KG1 (cell line): ENCODE measurements at places on chromosomes 2 and 18.

DNA sequence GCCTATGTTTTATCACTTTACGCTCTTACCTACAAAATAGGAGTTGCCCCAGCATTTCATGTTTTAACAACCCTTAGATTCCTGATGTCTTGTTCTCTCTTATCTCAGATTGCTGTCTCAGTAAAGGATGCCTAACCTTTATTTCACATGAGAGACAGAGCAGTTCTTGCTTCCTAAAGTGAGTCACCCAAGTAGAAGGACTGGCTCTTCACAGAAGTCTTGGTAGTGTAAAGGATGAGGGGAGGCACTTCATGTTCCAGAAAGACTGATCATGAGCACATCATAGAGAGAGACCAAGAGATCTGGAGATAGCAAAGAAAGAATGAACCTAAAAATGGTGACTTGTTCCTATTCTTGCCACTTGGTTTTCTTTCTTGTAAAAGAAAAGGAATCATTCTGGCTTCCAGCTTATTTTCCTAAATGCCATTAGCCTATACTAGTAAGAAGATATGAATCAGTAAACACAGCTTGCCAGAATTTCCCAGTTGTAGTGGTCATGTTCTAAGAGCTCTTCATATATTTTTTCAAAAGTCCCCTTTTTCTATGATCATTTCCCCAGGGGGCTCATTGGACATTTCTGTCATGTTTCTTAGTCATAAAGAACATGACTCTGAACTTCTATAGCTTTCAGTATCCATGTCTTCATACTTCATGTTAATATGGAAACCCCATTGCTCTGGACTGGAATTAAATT is 54.9 kb downstream of the MAPRE2 start:
- no peak for DNase-seq

DNA sequence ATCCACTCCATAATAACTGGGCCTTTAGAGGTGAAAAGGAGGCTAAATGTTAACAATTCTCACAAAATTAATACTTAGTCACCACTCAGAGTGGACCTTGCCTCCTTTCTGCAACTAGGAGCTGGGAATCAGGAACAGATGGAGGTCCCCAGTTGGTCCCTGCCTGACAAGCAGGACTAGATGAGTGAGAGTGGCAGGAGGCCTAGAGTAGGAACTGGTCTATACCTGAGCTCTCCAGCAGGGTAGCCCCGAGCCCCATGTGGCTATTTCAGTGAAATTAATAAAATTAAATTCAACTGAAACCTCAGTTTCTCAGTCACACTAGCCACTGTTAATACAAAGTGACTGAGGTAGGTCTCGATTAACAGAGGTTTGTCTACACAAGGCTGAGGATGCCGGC is 150.5 kb downstream of the MYO5B start:
- DNase-seq: no peak

GRCh38 chr18:54931152-54931551 is 28.1 kb downstream of the CCDC68 start:
- no peak for DNase-seq

GRCh38 chr2:102418421-102418961 is 4.5 kb upstream of the IL18RAP start:
- peak; percentile 83 for DNase-seq

GRCh38 chr2:237686659-237687136 is 59.3 kb downstream of the LRRFIP1 start:
- DNase-seq: no peak

DNA sequence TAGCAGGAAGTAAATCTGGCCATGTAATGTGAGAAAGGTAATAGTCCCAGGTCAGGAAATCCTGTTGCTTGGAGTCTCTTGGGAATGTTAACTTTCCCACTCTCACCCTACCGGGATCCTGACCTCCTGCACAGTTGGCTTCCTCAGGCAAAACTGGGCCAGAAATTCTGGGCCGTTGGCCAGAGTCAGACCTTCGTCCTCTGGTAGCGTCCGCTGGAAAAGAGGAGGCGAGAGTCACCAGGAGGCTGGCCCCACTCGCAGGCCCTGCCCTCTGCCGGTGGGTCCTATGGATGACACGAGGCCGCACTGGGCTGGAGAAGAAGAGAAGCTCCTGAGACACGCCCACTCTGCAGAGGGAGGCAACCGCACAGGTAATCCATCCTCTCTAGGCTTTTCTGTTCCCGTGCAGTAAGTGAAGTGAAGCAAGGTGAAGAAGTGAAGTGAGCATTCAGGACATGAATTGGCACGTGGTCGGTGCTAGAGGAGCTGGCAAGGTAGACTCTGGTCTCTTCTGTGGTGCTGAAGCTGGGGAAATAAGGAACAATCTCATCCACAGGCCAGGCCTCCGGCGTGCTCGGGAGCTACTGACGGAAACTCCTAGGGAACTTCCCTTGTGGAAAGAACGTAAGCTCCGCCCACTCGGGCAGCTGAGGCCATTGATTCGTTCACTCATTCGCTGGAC is 182.7 kb upstream of the GLI2 start:
- DNase-seq: no peak

GRCh38 chr2:206968134-206969086 is 29.1 kb downstream of the CPO start:
- DNase-seq: no peak

GRCh38 chr2:168916331-168916675 is 15.2 kb downstream of the G6PC2 start:
- no peak for DNase-seq

DNA sequence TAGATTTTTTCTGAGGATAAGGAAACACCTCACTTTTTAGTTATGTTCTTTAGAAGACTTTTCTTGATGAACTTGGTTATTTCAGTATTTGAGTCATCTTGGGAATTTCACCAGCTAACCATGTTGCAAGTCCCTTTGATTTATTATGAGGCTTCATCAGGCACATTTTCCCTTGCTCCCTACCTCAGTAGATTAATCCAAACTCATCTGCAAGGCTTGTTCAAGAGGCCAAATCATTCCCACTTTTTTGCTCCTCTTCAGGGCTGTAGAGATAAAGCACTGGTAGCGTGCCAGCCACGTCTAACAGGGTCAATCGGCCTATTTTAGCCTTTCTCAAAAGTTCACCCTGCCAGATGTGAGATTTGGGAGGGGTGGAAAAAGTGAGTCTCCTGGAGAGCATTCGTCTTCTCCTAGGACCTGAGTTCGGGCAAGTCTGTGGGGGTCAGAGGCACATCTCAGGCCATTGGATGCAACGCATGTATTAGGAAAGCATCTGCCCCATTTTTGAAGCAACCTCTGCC is 120.3 kb downstream of the RDH14 start:
- DNase-seq: no peak

GRCh38 chr2:128304715-128305554 is 13.7 kb downstream of the HS6ST1 start:
- no peak for DNase-seq

DNA sequence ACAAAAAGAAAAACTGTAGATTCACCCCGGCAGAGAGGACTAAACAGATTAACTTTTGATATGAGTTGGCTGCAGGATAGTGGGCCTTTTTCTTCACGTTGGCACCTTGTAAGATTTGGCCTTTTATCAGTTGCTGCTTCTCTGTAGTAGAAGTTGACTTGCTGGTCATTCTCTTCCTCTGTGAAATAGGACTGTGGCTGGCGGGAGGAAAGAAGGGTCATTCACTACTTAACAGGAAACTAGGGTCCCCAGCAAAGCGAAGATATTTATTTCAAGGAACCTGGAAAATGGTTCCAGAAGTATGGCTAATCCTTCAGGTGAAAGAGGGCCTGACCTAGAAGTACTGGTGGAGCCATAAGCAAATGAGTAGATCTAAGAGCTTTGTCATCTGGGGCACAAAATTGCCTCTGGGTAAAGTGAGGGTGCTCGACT is 383 bp upstream of the ATP5MC3 start:
- no peak for DNase-seq

GRCh38 chr2:203745267-203745666 is 38.8 kb downstream of the CD28 start:
- DNase-seq: no peak

GRCh38 chr18:45488645-45489044 is 126.6 kb upstream of the SLC14A2 start:
- DNase-seq: no peak

DNA sequence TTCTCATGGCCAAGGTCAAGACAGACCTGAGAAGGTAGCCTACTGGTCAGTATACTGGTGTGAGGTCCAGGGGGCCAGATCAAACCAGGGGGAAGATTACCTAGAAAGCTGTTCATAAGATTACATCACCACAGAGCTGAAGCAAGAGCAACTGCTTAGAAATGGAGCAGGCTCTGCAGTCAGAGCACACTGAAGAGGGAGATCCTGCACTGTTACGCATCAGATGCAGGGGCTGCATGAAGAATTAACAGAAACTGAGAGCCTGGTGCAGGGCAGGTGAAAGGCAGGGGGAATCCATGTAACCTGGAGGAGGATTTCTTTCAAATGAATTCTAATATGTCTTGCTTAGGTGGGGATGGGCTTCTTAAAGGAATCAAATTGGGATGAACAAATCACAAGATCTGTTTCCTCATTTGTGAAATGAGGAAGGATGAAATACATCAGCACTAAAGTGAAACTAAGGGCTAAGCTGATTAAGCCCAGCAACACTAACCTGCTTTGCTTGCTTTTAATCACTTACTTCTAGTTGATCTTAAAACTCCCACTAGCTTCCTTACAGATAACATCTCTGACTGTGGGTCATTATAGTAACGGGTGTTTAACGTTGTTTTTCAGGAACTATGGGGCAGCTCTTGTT is 74.3 kb upstream of the ADAM23 start:
- peak; percentile 13 for DNase-seq

DNA sequence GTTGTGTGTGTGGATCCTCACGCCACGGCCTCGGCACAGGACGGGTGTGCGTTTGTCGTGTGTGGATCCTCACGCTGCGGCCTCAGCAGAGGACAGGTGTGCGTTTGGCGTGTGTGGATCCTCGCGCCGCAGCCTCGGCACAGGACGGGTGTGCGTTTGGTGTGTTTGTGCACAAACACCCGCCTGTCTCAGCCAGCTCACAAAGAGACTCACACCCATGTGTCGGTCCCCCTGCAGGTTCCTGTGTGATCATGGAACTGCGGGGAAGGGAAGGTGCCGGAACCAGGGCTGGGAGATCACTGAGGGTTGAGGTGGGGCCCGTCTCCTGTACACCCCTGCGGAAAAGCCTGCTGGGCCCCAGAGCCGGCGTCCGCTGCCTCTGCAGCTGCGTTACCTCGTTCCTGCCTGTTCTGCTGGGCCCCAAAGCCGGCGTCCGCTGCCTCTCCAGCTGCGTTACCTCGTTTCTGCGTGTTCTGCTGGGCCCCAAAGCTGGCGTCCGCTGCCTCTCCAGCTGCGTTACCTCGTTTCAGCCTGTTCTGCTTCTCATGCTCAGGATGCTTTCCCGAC is 53.6 kb downstream of the CTDP1 start:
- no peak for DNase-seq

GRCh38 chr2:39394516-39394961 is 42.5 kb downstream of the MAP4K3 start:
- no peak for DNase-seq

GRCh38 chr18:7950380-7951136 is 383.4 kb downstream of the PTPRM start:
- no peak for DNase-seq

GRCh38 chr2:32993005-32993539 is 46.3 kb downstream of the LTBP1 start:
- no peak for DNase-seq

GRCh38 chr2:232721882-232722281 is 24.8 kb downstream of the GIGYF2 start:
- peak; percentile 14 for DNase-seq

GRCh38 chr18:24108641-24109040 is 30.2 kb upstream of the CABYR start:
- DNase-seq: no peak

DNA sequence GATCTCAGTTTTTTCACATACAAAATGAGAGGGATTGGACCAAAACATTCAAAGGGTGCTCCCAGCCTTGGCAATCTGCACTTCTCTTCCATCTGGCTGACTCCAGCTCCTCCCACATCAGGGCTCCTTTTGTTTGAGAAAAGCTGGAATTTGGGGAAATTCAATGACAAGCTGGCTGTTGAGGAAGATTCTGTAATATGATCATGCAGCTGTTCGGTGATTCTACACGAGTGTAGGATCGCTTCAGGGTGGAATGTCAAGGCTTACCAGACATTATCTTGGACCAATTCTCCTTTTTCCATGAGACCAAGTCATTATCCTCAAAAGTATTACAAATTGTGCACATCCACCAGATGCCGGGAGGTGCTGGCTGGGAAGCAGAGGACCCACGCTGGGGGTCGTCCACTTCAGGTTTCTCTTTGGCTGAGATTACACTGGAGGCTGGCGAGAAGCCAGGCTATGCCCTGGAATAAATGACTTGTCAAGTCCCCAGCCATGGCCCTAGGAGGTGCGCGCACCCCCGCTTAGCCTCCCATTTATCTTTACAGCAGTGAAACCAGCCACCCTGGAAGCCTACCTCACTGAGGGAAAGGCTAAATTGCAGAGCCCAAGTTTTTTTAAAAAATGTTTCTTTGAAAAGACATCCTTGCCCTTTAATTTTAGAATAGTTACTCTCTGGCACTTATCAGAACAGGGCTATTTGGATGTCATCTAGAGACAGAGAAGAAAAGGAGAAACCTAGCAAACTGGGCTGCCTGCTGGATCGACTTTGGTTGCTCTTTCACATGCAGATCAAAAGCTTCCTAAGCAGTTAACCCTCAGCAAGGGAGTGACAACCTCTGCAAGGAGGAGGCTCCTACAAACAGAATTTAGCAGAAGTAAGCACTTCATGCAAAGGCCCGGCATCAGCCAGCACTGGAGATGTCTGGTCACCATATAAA is 42.5 kb upstream of the LCLAT1 start:
- no peak for DNase-seq

- DNase-seq: no peak
Observed at GRCh38 chr18:80004600-80005342, 16.4 kb upstream of the TXNL4A start.

DNA sequence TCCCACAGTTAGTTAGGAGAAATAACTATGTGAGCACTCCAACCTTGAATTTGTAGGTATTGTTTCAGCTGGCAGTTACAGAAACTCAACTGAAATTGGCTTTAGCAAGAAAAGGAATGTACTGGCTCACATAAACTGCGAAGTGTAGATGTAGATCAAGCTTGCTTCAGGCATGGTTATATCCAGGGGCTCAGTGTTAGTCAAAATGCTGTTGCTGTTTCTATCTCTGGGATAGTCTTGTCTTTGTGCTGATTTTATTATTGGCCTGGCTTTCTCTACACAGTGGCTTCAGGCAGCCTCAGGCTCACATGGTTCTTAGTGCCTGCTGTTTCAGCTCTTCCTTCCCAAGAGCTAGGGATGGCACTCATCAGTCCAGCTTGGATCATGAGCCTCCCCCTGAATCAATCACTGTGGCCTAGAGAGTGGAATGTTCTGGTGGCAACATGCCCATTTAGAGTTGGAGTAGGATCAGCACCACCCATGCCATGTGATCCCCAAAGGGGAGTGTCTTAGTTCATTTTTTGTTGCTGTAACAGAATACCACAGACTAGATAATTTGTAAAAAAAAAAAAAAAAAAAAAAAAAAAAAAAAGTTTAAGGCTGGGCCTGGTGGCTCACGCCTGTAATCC is 69.1 kb upstream of the FOXI3 start:
- DNase-seq: no peak

DNA sequence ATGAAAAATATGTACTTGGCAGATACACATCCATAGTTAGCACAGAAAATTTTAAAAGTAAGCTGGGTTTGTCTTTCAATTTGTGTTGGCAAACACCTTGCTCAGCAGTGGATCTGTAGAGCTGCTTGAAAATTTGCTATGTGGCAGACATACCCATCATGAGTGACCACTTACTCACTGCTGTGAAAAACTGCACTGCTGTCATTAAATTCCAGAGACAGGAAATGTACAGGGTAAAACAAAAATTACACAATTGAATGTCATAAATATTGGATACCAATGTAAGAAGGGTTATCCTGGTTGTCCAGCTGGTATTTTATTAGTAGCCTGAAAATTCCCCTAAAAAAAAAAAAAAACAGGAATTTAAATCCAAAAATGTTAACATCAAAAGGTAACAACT is 24.5 kb downstream of the NIF3L1 start:
- DNase-seq: no peak
